ENCODE measurements at places on chromosomes 1 and 21.
A peak's percentile ranks its signal among the peaks of the same experiment; 100 is the strongest.

DNA sequence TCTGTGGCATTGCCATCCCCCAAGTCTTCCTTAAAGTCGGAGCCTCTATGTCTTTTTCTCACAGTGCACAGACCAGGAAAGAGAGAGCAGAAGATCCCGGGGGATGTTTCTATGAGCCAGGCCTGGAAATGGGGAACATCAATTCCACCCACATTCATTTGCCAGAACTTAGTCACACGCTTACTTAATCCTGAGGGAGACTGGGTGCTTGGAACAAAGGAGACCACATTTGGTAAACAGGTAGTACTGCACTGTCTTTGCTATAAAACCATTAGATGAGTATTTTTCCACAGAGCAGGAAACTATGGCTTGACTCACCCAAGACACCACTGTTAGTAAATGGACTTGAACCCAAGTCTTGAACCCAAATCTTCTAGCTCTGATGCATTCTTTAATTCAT, 60.7 kb upstream of the CTTNBP2NL start:
- DNase-seq, result no peak

- DNase-seq, result peak; percentile 93
Measured at GRCh38 chr1:155061381-155062150, 2.0 kb upstream of the EFNA4 start.

DNA sequence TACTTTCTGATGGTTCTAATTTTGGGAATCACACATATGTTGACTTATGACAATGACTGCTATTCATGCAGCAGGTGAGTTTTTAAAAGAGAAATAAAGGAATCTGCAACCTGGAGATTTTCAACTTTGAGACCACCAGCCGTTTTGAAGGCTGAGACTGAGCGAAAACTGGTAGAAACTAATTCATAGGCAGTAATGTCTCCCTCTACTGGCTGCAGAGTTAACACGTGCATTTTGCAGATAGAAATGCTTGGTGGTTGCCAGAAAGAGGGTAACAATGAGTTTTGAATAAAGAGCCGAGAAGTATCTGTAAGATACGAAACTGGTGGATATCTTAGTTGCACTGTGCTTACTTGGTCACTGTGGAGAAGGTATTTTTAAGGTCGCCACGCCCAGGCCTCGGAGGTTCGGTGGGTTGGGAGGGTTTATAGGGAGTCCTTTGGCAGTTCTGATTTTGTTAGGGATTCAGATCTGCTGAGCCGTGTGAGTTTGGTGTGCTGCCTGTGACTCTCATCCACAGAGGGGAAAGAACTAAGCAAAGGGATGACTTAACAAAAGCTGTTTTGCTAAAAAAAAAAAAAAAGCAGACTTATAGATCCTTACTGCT, 83.0 kb downstream of the RYR2 start:
- peak; percentile 25 for DNase-seq

- DNase-seq, result no peak
Measured at GRCh38 chr21:36030581-36031189, 29.6 kb downstream of the SETD4 start.

GRCh38 chr1:167635941-167636340, 5.9 kb downstream of the RCSD1 start:
- DNase-seq, result no peak

DNA sequence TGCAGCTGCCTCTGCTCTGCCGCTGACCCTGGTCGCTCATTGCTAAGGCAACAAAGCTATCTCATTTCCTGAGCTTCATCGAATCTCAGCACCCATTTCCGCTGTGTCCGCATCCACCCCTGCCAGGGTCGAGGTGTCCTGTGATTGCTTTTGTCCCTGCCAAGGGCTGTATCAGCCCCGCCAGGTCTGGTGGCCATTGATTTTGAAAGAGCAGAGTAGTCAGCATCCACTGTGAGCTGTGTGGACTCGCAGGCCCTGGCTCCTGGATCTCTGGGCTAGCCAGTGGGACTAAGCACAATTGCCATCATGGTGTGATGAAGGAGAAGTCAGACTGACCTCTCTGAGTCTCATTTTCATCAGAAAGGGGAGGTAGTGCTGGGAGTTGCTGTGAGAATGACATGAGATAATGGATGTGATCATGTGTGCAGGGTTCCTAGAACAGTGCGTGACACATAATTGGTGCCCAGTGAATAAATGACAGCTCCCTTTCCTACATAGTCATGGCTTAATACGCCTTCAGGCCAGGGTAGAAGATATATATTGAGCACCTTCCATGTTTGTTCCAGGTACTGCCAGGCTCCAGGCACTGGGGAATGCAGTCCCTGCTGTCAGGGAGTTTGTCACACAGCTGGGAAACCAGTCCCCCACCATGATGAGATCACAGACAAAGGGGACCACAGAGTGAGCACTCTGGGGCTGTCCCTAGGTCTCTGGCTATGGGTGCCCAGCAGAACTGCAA, 32.1 kb downstream of the NAV1 start:
- peak; percentile 7 for DNase-seq

- no peak for DNase-seq
Measured at GRCh38 chr1:23224739-23225648, 7.7 kb upstream of the HTR1D start.

GRCh38 chr1:1179983-1180861, 6.5 kb downstream of the TTLL10 start:
- no peak for DNase-seq

DNA sequence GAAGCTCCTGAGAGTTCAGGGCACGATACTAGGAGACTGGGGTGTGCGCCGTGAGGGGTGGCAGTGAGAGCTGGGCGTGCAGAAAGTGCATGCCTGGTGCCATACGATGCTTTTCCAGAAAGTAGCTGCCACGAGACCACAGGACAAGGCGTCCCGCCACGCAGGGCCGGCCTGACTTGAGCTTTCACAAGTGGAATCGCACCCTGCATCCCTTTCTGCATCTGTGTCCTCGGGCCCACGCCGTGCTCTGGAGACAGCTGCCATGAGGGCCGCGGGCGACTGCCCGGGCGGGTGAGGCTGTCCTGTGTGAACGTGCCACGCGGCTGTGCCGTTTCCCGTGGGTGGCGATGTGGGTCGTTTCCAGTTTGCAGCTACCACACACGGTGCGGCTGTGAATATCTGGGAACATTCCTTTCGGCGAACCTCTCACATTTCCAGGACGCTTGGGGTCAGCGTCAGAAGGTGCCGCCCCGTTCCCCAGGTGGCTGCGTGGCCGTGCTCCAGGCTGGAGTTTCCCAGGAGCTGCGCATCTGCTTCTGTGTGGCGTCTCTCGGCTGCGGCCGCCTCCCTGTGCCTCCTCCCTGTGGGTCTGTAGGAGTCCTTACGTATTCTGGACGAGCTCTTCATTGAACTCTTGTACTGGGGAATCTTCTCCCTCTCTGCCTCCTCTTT, 1.0 kb upstream of the PERM1 start:
- DNase-seq, result no peak

- no peak for DNase-seq
Measured at GRCh38 chr1:209643285-209644020, 8.8 kb downstream of the LAMB3 start.

DNA sequence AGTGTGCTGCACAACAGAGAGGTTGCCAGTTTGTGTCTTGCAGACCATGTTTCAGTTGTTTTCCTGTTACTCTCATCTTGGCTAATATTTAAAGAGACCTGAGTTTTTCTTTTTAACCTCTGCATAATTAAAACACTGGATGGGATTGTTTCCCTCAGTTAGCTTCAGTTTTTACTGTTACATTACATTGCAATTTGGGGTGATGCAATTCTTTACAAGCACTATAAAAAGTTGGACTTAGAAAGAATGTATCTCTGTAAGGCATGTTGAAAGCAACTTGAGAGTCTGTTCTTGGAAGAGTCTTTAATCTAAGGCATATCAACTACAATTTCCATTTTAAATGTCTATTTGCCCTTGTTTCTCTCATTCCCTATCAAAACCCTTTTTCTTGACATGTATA, 99.1 kb downstream of the DNM3 start:
- DNase-seq, result no peak

- peak; percentile 69 for DNase-seq
Measured at GRCh38 chr21:40143822-40144525, 276.7 kb downstream of the PCP4 start.

DNA sequence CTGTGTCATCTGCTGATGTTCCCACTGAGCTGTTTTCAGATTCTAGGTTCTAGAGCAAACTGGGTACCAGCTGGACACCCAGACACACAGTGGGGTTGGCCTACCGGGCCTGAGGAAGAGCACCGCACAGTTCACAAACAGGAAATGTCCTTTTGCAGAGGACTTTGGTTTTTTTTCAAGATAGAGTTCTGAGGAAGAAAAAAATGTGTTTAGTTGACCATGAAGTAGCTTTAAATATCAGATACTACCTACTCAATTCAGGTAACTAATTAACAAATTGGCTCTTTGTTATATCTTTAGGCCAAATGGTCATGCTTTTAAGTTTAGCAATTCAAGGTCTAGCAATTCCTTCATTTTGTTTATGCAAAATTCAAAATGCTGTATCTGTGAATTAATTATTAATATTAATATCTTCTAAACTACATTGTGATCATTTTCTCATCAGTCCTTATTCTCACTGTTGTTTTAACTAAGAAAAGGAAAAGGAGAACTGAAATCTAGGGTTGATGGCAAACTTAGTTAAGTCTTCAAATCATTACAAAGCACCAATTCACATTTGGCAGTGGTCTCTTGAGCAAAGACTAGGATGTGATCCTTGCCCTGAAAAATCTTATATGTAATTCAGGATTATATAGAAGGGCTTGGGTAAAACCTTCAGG, 17.2 kb upstream of the NCF2 start:
- DNase-seq, result no peak
